ENCODE measurements at places on chromosomes 11 and 22. TPM values are rescaled to one million over a fixed set of nuclear protein-coding genes. Genes with fewer than 3 reads are reported as not detected.

Gene LYVE1
- total RNA-seq = not detected

Gene GGTLC3
- total RNA-seq = not detected

Gene OR51I1
- not detected for total RNA-seq

Gene WBP2NL
- total RNA-seq = 0.47 TPM

Gene CCDC89
- not detected for total RNA-seq

Gene AP5B1
- 25.9 TPM for total RNA-seq

Gene YPEL1
- 2.4 TPM for total RNA-seq
